ENCODE measurements at places on chromosomes 2 and 18.

DNA sequence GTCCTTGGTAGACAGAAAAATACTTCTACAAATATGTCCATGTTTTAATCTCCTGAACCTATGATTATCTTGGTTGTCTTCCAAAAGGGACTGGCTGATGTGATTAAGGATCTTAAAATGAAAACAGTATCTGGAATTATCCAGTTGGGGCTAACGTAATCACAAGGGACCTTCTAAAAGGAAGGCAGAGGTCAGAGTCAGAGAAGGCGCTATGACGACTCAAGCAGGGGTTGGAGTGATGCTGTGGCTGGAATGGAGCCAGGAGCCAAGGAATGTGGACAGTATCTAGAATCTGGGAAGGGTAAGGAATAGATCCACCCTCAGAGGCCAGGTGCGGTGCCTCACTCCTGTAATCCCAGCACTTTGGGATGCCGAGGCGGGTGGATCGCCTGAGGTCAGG, 4.2 kb upstream of the USP14 start:
- no peak for DNase-seq

- DNase-seq, result no peak
These were observed 1.8 kb downstream of the RETREG2 start for GRCh38 chr2:219179601-219180465.

- no peak for DNase-seq
These were observed 3.4 kb downstream of the CCDC93 start for GRCh38 chr2:118010473-118010872.

- no peak for DNase-seq
These were observed 36.8 kb downstream of the KCNIP3 start for GRCh38 chr2:95333888-95334338.

- DNase-seq, result no peak
These were observed 494.2 kb downstream of the TSN start for GRCh38 chr2:122249673-122250072.

DNA sequence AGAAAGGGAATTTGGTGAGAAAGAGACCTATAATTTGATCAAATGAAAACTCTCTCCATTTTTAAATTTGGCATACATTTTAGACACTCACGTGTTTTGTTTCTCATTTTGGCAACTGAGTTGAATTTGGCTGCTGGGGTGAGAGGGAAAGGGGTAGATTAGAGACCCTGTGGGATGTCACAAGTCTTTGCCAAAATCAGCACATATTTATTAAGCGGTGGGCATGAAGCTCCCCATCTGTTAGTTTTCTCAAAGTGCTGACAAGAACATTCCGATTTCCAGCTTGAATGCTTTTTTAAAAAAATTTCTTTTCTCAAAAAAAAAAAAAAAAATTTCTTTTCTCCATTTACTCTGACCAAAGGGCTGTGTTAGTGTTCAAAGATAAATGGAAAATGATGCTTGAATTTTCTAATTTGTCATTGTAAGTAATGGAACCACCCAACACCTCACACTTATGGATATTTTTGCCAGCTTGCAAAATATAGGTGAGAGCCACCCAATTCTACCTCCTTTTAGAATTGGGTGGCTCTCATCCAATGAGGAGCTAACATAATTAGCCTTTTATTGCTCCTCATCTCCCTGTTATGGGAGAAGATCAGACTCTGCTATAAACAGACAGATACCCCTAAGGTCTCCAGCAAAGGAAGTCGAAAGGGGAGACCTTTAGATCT, 222.9 kb upstream of the FN1 start:
- no peak for DNase-seq

DNA sequence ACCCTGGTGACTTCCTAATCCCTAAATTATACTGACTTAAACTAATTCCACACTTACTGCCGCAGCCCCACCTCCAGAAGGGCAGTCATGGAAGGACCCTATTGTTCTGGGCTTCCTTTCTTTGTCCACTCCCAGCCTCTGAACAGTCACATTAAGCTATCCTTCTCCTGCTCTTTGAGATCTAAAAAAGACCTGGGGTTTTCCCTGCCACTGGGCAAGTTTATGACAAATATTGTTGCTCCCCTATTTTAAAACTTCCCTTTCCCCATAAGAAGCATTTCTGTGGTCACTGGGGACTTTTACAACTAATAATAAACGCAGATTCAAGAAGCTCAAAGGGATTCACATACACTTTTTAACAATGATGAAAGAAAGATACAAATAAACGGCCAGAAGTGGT, 47.2 kb upstream of the XPO1 start:
- no peak for DNase-seq

DNA sequence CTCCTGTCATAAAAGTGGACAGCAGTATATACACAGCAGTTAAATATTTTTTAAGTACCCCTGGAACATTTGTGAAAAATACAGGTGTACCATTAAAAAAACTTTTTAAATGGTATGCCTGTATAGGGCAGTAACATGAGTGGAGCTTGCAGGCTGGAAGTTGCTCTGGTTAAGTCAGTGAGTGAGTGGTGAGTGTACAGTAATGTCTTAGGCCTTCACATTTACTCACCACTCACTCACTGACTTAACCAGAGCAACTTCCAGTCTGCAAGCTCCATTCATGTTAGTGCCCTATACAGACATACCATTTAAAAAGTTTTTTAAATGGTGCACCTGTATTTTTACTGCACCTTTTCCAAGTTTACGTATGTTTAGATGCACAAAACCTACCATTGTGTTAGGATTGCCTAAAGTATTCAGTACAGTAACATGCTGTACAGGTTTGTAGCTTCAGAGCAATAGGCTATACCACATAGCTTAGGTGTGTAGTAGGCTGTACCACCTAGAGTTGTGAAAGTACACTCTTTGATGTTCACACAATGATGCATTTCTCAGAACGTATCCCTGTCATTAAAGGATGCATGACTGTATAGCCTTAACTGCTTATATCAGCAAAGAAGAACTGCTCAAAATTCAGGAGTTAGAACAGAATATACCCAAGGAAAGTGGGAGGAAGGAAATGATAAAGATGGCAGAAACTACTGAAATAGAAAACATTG, 112.6 kb downstream of the EHBP1 start:
- no peak for DNase-seq

- DNase-seq, result no peak
These were observed 1.9 kb downstream of the GLB1L start for GRCh38 chr2:219243291-219243761.

- no peak for DNase-seq
These were observed 184.1 kb upstream of the GLI2 start for GRCh38 chr2:120551522-120551921.

- DNase-seq, result no peak
These were observed 759.9 kb downstream of the SATB2 start for GRCh38 chr2:198697794-198698193.

DNA sequence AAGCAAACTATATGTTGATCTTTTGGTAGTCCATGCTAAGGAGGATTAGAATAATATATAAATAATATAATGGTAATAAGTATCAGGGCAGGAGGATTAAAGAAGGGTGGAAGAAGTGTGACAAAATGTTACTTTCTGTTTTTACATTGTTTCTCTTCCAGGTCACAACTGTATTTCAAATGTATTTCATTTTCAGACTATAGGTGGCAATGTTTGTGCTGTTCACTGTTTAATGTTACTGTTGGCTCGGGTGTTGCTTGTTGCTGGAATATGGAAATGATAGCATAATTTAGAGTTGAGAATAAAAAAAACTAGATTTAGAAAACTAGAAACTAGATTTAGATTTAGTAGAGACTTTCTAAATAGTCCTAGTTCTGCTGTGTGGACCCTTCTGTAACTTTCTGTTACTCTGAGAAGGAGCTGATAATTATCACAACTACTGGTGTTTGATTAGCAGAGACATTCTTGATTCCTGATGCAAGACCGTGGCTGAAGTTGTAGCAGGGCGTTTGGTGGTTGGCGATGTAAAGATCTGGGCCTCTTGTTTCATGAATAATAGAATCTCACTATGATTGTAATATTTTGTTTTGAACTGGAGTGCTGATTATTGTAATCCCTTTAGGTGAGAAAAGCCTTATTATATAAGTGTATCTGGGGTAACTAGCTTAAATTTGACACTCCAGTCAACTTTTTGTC, 7.9 kb downstream of the NEDD4L start:
- no peak for DNase-seq

- DNase-seq, result no peak
These were observed 10.2 kb downstream of the NAGK start for GRCh38 chr2:71078624-71079023.

Measured in stimulated activated CD4-positive, alpha-beta T cell treated with anti-CD3 and anti-CD28 coated beads, Interleukin-1b, Interleukin-23, amount 100 ng/mL, for 1 hour (primary cell).